ENCODE measurements at places on chromosomes 12 and 14.

GRCh38 chr12:30587782-30588181, 107.9 kb downstream of the IPO8 start:
- no peak for DNase-seq

DNA sequence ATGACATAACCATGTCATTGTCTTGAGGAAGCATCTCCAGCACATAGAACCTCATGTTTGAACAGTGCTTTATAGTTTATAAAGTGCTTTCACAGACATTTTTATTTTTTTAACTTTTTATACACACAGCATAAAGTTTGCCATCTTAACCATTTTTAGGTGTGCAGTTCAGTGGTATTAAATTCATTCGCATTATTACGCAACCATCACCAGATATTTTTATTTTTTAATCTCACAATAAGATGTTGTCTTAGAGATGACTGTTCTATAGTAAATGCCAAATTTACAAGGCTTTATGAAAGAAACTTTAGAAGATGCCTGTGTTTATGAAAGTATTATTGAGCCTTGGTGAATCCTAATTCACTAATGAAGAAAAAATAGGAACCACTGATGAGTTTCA, 19.9 kb downstream of the CYP46A1 start:
- DNase-seq = no peak

- DNase-seq = no peak
These were observed 47.0 kb upstream of the ERGIC2 start for GRCh38 chr12:29427964-29428363.

DNA sequence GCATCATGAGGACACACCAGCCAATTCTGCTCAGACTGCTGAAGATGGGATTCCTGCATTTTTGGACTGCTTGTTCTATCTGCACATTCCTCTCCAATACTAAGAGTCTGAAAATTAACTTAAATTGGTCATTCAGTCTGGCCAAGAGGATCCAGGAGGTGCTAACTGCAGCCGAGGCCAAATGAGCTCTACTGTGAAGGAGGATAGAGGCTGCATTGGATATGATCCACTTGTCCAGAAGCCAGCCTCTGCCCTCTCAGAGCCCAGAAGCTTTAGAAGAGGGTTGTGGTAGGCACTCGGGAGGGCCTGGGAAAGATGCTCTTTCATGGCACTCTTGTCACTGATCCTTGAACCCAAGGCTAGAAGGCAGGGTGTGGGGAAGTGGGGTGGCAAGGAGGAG, 37.1 kb upstream of the PLEK2 start:
- no peak for DNase-seq

DNA sequence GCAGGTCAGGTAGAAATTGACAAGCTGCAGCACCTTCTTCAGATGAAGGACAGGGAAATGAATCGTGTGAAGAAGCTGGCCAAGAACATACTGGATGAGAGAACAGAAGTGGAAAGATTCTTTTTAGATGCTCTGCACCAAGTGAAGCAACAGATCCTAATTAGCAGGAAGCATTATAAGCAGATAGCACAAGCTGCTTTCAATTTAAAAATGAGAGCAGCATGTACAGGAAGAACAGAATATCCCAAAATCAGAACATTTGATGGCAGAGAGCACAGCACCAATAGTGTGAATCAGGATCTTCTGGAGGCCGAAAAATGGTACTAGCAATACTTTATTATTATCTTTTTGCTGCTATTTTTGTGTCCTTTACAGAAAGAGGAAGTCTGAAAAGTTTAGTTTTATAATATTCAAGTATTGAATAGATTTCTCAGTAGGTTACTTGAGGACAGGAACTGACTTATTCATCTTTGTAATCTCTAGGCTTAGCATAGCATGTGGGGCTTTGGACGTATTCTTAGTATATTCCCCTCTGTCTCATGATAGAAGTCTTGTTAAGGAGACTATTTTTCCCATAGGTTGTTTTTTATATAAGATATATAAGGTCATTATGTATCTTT, 30.8 kb downstream of the BBOF1 start:
- DNase-seq = no peak

GRCh38 chr14:102487204-102487577, 22.4 kb downstream of the ANKRD9 start:
- DNase-seq = no peak

GRCh38 chr14:21852061-21852664, 178.5 kb upstream of the OR4E1 start:
- peak; percentile 50 for DNase-seq

DNA sequence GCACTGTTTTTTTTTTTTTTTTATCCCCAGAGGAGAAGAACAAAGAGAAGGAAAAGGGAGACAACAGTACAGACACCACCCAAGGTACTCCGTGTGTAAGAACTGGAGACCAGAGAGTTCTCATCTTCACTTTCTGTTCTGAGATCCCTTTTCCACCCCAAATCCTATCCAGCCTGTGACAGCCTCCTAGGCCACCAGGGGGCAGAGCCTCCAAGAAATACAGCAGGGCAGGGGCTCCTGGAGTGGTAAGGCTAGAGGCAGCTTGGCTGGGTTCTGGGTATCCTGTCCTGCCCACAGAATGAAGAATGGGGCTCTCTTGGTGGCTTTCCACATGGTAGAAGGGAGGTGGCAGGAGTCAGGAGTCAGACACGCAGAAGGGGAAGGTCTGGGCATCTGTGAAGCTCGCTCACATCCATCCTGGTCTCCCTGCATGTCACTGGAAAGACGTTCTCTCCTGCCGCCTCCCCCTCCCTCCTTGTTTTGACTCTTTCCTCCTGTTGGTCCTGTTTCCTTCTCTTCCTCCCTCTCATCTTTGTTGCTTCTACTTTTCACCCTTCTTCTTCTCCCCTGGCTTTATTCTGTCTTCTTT, 12.0 kb downstream of the CLSTN3 start:
- DNase-seq = no peak

DNA sequence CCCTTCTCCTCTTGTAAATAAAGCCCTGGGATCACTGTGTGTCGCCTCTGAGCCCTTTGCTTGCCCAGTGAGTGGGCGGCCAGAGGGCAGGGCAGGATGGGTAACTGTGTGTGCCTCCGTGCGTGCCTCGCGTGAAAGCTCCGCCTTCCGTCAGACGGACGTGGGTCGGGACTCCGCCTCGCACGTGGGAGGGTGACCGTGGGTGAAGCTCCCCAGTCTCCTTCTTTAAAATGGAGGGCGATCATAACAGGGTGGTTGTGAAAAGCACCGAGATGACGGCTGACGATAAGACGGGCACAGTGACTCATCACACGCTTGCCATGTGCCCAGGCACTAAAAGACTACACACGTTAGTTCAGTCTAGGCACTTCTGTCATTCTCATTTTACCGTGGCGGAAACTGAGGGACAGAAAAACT, 9.2 kb downstream of the PHB2 start:
- DNase-seq = peak; percentile 85

- no peak for DNase-seq
These were observed 104.5 kb upstream of the SFSWAP start for GRCh38 chr12:131606218-131606901.

DNA sequence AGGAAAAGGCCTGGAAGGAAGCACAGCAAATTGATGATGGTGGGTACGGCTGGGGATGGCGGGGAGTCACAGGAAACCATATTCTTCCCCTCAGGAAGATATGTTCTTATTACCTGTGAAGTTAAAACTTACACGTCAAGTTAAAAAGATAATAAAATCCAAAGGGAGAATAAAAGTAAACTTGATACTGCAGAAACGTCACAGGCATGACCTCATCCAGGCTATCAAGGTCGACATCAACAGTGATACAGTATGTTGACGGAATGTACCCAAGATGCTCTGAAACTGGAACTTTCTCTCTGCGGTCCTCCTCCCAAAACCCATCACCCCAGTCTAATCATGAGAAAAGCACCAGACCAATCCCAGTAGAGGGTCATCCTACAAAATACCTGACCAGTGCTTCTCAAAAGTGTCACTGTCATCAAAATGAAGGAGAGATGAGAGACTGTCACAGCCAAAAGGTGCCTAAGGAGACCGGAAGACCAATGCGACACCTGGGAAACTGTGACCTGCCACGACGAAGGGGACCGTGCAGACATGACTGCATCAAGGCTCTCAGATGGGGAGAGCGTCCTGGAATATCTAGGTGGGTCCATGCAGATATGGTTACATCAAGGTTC, 74.6 kb downstream of the SCARB1 start:
- DNase-seq = no peak

DNA sequence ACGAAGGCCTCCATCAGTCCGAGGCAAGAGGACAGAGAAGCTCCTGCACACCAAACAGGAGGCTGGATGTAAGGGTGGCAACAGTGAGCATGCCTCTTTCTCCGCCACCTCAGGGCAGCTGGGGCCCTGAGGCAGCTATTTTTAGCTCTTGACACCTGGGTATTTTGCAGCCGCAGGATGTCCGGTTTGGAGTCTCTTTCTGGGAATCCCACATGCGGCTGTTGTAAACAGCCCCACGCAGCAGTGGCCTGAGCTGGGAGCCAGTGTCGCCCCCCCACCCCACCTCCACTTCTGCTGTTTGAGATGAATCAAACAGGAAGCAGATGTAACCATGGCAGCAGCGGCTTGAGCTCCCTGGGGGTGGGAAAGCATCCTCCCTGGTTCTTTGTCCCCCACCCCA, 11.7 kb downstream of the HDAC7 start:
- peak; percentile 63 for DNase-seq

DNA sequence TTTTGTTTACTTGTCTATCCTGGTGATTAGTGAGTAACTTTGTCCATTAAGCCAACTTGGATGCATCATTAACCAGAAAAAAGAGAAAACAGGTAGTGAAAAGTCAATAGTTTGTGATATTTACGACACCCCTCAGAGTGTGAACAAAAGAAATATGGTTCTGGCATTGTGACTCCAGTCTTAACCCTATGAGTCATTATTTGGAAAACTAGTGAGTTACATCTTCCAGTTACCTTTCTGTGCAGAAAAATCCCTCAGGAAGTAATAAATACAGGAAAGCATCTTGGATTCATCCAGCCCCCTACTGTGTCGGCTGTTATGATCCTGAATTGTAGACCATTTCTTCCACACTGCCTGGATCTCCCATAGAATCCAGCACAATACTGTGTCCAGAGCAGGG, 379.1 kb downstream of the GALC start:
- DNase-seq = no peak

DNA sequence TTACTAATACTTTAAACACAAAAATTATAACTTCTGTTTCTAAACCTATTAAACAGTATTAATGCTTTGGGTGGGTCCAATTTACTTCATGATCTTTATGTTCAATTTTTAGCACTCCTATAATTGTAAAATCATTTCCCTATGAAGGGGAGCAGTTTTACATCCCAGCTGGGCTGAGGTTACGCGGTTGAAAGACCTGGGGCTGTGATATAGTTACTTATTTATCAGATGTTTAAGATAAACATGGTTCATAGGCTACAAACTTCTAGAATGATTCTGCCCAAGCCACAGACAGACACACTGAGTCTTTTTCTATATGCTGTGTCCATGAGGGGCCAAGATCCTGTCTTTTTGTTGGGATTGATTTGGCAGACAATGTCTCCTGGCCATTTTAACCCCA, 44.4 kb downstream of the DYRK2 start:
- DNase-seq = no peak

DNA sequence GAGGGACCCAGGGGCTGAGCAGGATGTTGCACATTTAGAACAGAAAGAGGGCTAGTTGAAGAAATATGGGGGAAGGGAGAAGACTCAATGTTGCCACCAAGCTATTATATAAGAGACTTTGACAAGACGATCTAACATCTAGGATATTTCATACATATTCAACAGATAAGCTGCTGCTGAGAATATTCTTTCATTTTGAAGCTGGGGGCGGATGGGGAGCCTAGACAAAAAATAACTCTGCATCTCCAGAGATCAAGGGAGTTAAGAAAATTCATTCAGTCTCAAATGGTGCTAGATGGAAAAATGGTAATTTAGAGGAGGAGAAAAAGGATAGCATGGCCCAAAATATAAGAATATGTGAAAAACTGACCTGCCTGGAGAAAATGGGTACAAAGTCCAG, 415.6 kb downstream of the MDGA2 start:
- no peak for DNase-seq

DNA sequence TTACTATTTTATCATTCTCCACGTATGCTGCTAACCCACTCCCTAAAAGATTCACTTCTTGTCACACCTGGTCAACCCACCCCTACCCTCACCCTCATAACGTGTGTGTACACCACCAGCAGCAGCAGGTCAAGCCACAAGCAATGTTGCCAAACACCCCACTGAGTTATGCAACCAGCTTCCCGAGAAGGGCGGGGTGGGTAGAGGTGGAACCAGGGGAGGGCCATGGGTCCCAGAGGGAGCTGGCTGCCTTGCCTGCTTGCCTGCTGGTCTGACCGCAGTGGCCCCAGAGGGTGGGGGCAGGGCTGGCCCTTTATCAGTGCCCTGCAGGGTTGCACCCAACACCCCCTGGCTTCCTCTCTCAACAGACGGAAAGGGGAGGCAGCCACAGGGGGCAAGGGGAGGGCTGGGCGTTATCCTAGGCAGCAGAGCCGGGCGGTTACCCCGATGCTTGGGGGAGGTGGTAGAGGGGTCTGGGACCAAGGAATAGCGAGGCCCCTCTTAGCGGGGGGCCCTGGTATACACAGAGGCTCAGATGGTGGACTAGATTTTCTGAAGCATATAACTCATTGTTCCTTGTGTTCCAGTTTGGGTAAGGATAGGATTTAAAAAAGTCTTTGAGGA, 3.5 kb upstream of the NFE2 start:
- no peak for DNase-seq

- DNase-seq = no peak
These were observed 92.9 kb upstream of the MAX start for GRCh38 chr14:65195042-65195719.

GRCh38 chr14:82854131-82854530, 1320.5 kb upstream of the SEL1L start:
- DNase-seq = no peak

DNA sequence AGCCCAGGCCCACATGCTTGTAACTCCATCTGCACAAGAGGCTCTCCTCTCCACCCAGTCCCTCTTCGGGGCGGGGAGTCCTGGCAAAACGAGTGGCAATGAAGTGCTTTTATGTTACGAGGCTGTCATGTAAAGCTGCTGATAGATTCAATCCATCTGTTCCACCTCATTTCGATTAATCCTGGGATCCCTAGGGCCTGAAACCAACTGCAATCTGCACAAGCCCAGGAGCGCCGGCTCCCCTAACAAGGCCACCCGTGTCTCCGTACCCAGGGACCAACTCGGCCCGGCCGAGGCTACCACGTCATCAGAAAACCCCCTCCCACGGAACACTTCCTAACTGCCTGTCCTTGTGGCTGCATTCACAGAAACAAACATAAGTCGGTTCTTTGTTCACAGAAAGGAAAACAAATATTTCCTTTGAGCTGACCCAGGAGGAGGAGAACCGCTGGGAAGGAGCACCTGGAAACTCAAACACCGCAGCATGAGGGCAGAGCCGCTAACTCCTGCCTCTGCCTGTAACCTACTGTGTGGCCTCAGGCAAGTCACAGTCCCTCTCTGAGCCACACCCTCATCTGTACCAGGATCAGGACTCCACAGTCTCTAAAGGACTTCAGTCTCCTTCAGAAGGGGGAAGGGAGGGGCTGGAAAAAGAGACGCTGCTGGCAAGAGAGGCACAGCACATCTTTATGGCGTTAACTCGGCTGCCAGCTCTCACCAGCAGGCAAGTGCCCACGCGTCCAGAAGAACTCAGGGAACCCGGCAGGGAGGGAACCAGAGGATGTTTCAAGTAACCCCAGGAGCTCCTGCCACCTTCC, 47.8 kb downstream of the CCDC88C start:
- no peak for DNase-seq

All from stimulated activated CD8-positive, alpha-beta memory T cell treated with anti-CD3 and anti-CD28 coated beads, Interleukin-2, amount 100 ng/mL, for 1 hour (primary cell).